Stimulated activated CD8-positive, alpha-beta memory T cell treated with anti-CD3 and anti-CD28 coated beads, Interleukin-15, amount 100 ng/mL, for 4 hours (primary cell): ENCODE measurements at places on chromosomes 13 and 19.

DNA sequence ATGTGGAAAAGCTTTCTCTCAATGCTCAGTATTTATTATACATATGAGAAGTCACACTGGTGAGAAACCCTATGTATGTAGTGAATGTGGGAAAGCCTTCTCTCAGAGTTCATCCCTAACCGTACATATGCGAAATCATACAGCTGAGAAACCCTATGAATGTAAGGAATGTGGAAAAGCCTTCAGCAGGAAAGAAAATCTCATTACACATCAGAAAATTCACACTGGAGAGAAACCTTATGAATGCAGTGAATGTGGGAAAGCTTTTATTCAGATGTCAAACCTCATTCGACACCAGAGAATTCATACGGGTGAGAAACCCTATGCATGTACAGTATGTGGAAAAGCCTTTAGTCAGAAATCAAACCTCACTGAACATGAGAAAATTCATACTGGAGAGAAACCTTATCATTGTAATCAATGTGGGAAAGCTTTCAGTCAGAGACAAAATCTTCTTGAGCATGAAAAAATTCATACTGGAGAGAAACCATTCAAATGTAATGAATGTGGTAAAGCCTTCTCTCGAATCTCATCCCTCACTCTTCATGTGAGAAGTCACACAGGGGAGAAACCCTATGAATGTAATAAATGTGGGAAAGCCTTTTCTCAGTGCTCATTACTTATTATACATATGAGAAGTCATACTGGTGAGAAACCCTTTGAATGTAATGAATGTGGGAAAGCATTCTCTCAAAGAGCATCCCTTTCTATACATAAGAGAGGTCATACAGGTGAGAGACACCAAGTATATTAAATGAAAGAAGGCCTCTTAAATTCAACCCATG lies 34.4 kb downstream of the ZNF568 start:
- DNase-seq, result no peak

DNA sequence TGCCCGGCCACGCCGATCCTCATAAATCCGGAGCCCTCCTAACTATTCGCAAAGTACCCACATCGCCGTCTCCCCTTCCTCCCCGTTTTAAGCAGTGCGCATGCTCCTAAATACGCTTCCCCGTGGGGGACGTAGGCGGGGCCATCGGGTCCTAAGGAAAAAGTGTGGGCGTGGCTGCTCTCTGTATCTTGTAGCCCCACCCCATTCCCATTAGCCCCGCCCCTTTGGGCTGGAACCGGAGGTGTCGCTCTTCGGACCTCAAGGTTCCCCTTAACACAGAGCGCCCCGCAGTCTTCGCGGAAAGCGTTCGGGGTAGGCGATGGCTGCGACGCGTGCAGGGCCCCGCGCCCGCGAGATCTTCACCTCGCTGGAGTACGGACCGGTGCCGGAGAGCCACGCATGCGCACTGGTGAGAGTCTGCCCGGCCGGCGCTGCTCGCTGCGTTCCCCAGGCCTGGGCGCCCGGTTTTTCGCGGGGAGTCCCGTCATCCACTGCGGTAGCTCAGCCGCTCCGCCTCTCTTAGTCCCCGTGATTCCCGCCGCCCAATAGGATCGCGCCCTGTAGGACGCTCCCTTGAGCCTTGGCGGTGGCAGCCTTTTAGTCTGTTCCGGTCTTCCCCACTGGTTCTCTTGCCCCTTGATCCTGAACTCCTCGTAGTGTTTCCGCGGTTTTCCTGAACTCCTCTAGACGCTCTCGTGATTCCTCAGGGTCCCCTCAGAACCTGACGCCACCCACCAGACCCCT lies at the start of gene ALDH16A1:
ALDH16A1 (plus strand) TSS at position 213 of the 744 bp plus-strand sequence; CDS start at position 320, 107 bp downstream.
- peak; percentile 95 for DNase-seq

DNA sequence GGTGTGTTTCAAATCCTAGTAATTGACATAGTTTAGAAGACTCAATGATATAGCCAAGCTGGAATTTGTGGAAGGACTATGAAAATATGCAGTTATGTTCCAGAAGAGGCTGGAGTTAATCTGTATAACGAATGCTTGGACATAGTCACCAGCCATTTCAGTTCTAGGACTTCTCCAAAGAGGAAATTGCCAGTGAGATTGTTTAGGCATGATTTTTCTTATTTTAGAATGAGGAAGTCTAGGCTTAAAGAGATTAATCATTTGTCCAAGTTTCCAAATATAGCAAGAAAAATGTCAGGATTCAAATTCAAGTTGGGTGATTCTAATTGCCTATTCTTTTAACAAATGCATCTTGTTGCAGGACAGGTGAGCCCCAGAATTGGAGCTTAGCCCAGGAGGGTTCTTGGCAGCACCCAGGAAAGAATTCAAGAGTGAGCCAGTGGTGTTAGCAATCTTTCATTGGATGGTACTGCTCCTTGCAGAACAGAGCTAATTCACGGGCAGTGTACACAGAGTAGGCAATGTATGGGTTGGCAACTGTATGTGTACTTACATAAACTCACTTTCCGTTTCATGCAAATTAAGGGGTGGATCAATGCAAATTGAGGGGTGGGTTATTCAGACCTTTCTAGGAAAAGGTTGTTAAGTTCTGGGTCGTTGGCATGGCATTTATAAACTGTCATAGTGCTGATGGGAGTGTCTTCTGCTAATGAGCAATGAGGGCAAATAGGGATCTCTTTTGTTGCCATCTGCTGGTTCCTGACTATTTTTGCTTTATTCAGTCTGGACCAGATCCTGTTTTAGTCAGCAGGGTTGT lies 763.1 kb upstream of the SLITRK1 start:
- DNase-seq, result no peak

- no peak for DNase-seq
These were observed 5.6 kb upstream of the LRRC63 start for GRCh38 chr13:46206143-46206542.

DNA sequence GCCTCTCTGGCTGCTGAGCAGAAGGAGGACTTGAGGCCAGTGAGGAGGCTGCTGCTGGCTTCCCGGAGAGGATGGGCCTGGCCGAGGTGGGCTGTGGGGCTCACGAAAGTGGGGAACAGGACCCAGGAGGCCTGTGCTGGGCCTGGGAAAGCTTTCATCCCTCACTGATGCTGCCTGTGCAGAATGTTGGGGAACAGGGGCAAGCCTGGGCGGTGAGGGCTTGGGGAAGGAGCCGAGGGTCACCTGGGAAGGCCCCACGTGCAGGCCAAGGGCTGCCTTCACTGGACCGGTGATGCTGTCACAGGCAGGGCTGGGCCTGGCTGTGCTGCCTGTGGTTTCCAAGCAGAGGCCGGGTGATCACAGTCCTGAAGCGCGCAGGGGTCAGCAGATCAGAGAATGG lies 9.4 kb downstream of the AP1M1 start:
- no peak for DNase-seq

- no peak for DNase-seq
These were observed 7.1 kb downstream of the SPRED3 start for GRCh38 chr19:38395381-38396114.
